ENCODE measurements at places on chromosomes 12 and 14. TPM values are rescaled to one million over a fixed set of nuclear protein-coding genes. Genes with fewer than 3 reads are reported as not detected.

- DNase-seq = no peak
Observed at GRCh38 chr14:104792945-104793702, 2.4 kb downstream of the AKT1 start.

GRCh38 chr14:75832621-75833297, 149.0 kb downstream of the TGFB3 start:
- DNase-seq = peak; percentile 37

- no peak for DNase-seq
Observed at GRCh38 chr12:103350116-103350515, 145.7 kb downstream of the C12orf42 start.

DNA sequence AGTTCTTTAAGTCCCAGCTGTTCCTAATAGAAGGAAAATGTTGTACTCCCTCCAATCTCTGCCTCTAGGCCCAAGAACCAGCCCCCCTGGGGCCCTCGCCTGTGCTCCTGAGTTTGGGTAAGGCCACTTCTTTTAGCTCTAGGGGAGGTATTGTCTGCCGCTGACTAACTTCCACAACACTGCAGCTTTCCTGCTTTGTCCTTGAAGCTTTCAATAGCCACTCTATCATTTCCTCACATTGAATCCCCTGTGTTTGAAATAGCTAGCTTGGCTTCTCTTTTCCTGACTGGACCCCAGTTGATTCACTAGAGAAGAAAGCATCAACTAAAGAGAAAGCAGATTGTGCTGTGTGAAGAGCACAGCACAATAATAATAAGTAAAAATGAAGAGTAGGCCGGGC, 28.8 kb downstream of the KRT80 start:
- no peak for DNase-seq

DNA sequence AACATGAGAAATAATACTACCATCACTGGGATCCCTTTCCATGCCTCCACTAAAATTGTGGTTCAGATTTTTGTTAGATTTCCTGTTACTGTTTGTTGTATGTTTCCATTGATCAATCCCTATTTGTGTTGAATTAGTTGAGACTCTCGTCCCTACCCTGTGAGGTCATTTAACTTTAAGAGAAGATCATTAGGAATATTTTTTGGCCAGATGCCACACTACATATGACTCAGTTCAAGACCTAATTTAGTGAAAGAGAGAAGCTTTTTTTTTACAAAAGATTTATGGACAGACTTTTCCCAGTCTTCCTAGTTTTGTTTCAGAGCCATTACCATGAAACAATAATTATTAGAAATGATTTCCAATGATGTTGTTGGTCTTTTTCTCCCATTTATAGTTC, 35.5 kb downstream of the CPSF6 start:
- no peak for DNase-seq

GRCh38 chr12:76266797-76267196, 81.4 kb downstream of the BBS10 start:
- peak; percentile 89 for DNase-seq

DNA sequence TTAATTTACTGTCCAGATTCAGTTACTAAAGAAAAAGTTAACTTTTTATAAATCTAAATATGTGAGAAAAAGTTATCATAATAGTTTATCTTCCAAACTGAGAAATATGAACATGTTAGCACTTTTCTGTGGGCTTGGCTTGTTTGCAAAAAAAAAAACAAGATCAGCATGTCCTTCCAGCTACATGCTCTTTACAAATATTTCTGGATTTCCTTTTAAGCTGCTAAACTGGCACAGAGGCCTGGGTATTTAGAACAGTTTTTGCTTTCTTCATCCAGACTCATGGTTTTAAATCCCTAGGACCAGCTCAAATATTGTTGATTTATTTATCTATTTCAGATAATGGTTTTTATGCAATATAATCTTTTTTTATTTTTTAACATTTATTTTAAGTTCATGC, 1444.5 kb upstream of the FLRT2 start:
- DNase-seq = no peak

GRCh38 chr12:110253176-110253575, 27.9 kb upstream of the ATP2A2 start:
- DNase-seq = no peak

DNA sequence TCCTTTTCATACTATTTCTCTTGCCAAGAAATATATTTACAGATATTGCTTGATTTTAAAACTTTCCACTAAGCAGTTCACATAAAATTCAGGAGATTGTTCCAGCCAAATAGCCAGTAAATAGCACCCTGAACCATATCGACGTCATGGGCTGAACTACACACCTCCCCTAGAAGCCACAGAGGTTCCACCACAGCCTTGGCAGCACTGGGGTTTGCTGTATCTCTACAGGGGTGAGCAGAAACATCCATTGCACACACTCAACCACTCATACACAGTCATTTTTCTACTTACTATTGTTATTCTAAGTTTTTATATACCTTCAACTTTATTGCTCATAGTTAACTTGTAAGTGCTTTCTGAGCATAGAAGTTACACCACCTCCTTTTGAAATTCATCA, 8.1 kb upstream of the EIF2S3B start:
- peak; percentile 5 for DNase-seq

GRCh38 chr14:104387022-104388010, 192.2 kb upstream of the C14orf180 start:
- DNase-seq = no peak

GRCh38 chr12:77594366-77594765, 236.3 kb upstream of the NAV3 start:
- DNase-seq = no peak

- no peak for DNase-seq
Observed at GRCh38 chr12:115088328-115088994, 404.5 kb upstream of the TBX3 start.

- no peak for DNase-seq
Observed at GRCh38 chr14:71190770-71191374, 283.6 kb downstream of the PCNX1 start.

- DNase-seq = no peak
Observed at GRCh38 chr14:88868558-88869159, 44.2 kb downstream of the TTC8 start.

GRCh38 chr14:95998656-95999055, 40.5 kb upstream of the C14orf132 start:
- no peak for DNase-seq

DNA sequence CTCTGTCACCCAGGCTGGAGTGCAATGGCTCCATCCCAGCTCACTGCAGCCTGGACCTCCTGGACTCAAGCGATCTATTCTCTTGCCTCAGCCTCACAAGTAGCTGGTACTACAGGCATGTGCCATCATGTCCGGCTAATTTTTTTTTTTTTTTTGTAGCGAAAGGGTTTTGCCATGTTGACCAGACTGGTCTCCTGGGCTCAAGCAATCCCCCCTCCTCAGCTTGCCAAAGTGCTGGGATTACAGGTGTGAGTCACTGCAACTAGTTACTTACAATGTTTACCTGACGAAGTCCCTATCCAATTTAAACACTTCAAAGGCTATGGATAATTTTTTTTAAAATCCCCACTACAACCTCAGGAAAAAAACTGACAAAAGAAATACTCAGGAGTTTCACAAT, 1.8 kb downstream of the KRR1 start:
- no peak for DNase-seq

Gene CELA1
- not detected for total RNA-seq

Gene STAT2
- total RNA-seq = 18.1 TPM

Gene FSCB
- total RNA-seq = not detected

Gene RTN1
- 1.4 TPM for total RNA-seq

Gene TAS2R42
- total RNA-seq = not detected

Gene BCDIN3D
- total RNA-seq = 5.8 TPM

Gene NOVA1
- total RNA-seq = not detected

Measured in MG63 (cell line).